Camera-type eye (tissue), 1 donor: ENCODE measurements at places on chromosomes 5 and 9. TPM values are rescaled to one million over a fixed set of nuclear protein-coding genes. Genes with fewer than 3 reads are reported as not detected.

The POLR3G gene
- total RNA-seq = 2.7 TPM

The FOXD4L5 gene
- total RNA-seq = 0.22 TPM

The SLC6A3 gene
- 2.7 TPM for total RNA-seq

The ZMYND19 gene
- 15.4 TPM for total RNA-seq

The SAXO1 gene
- 0.05 TPM for total RNA-seq

The MPDZ gene
- total RNA-seq = 110 TPM

The GARIN3 gene
- total RNA-seq = not detected

The PCDHB2 gene
- total RNA-seq = 8.3 TPM

The PRRX2 gene
- total RNA-seq = 7.9 TPM

The ISL1 gene
- 29.4 TPM for total RNA-seq

The AHRR gene
- 11.5 TPM for total RNA-seq
